ENCODE measurements at places on chromosomes 4 and X.

- no peak for DNase-seq
These were observed 106.4 kb upstream of the FAM241A start for GRCh38 chr4:112038861-112039260.

DNA sequence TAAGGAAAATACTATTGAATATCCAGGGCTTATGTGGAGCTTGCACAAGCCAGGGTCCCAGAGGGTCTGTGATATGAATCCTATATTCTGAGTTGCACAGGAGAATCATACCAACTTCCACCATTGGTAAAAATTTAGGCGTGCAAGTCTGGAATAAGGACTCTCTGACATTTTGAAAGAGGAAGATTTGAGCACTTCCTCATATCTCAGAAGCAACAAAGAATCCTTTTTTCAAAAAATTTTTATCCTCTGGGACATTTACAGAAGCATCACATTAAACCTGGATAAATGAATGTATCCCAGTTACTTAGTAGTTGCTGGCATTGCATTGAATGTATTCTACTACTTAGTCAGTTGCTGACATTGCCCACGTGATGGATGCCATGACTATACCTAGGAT, 24.2 kb upstream of the CAMK2D start:
- no peak for DNase-seq

GRCh38 chrX:22141047-22141730, 109.1 kb downstream of the PHEX start:
- DNase-seq: no peak

- DNase-seq: no peak
These were observed 1.1 kb downstream of the CFAP99 start for GRCh38 chr4:2419814-2420213.

DNA sequence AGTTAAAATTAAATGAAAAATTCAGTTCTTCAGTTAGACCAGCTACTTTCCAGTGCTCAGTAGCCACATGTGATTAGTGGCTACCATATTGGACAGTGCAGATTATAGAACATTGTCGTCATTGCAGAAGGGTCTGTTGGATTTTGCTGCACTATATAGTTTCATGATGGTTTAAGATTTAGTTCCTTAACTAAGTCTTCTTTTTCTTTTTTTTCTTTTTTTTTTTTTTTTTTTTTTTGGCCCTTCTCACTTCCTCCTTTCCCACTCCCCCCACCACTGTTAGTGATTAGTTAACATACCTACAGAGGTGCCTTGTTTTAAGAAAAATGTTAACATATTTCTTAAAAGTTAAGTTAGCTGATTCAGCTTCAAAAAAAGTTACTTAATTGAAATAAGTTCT, 9.0 kb downstream of the RAB9A start:
- DNase-seq: no peak

GRCh38 chr4:36211084-36211483, 33.2 kb downstream of the ARAP2 start:
- DNase-seq: no peak

All from activated CD8-positive, alpha-beta memory T cell treated with anti-CD3 and anti-CD28 coated beads for 24 hours (primary cell).